ENCODE measurements at places on chromosomes 7 and 10.
A peak's percentile ranks its signal among the peaks of the same experiment; 100 is the strongest.

DNA sequence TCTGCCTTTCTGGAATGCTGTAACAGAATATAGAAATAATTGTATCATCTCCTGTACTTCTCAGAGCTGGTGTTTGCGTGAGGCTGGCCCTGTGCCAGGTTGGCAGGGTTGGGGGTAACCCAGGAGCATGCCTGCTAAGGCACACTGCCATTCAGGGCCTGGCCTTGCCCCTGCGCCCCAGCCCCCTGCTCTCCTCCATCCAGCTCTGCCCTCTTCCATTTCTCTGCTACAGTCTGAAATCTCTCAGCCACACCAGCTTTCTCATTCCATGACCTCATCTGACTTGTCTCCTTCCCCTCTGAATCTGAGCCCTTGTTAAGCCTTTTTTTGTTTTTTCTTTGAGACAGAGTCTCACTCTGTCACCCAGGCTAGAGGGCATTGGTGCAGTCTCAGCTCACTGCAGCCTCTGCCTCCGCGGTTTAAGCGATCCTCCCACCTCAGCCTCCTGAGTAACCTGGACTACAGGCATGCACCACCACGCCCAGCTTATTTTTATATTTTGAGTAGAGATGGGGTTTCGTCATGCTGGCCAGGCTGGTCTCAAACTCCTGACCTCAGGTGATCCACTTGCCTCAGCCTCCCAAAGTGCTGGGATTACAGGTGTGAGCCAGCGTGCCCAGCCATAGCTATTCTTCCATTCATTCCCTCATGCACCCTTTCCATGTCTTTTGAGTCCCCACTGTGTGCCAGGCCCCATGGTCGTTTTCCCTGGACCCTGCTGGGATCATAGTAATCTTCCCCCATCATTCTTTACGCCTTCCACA lies 206.8 kb downstream of the CUX1 start:
- no peak for DNase-seq
- no peak overlapping the region for H3K4me3 ChIP-seq
- H3K36me3 ChIP-seq: no peaks in the 10 kb centered on the region
- H3K27me3 ChIP-seq: no peaks in the 10 kb centered on the region

GRCh38 chr7:17013204-17013603 lies 131.4 kb upstream of the AGR3 start:
- peaks cover 1% of the 10 kb centered on the region for H3K27me3 ChIP-seq
- no peak overlapping the region for H3K4me3 ChIP-seq
- H3K27ac ChIP-seq: no peak overlapping the region
- no peak for DNase-seq
- peaks cover 41% of the 10 kb centered on the region for H3K4me1 ChIP-seq

- no peak overlapping the region for H3K4me3 ChIP-seq
- H3K36me3 ChIP-seq: no peaks in the 10 kb centered on the region
- H3K4me1 ChIP-seq: no peaks in the 10 kb centered on the region
- H3K27me3 ChIP-seq: peaks cover 4% of the 10 kb centered on the region
These were observed 4.8 kb downstream of the OR2A14 start for GRCh38 chr7:144127714-144128334.

DNA sequence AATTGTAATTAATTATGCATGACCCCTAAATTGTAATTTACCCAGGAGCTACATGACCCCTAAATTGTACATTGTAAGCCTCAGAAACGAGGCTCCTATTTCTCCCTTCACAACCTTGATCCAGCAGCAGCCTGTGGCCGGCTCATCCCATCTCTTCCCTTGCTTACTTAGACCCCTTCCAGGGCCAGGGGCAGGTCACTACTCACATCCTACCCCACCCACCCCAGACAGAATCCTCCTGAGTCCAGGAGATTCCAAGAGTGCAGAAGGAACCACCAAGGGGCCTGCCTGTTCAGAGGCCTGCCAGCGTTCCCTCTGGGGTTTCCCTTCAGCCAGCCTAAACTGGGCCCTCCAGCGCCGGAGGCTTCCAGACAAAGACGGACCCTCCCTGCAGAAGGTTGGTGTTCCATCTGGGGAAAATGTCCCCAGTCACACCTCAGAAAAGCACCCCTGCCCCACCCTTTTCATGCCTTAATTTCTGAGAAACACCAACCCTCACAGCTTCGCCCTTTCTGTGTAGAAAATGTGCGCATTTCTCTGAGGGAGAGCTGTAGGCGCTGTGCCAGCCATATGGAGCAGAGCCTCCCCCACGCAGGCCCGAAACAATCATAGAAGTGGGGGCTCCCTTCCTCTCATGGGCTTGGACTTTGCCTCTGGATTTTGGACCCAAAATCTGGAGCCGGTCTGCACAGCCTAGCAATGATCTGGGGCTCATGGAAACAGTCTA lies 19.2 kb downstream of the LEP start:
- H3K4me1 ChIP-seq: no peaks in the 10 kb centered on the region
- H3K36me3 ChIP-seq: no peaks in the 10 kb centered on the region
- no peak overlapping the region for H3K27ac ChIP-seq
- H3K4me3 ChIP-seq: no peak overlapping the region

DNA sequence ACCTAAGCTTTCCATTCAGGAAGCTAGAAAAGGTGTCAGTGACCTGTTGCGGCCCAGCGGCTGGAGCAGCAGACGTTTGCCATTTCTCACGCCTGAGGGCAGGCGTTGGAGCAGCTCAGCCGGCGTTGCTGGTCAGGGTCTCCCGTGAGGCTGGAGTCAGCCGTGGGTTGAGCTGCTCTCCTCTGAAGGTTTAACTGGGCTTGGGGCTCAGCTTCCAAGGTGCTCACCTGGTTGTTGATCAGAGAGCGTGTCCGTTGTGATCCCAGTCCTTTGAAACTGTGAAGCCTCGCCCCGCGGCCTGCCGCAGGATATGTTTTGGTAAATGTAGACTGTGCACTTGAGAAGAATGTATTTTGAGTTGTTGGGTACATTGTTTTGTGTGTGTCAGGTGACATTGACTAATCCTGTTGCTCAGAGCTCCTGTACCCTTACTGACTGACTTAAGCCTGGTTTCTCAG lies 20.6 kb upstream of the PWWP2B start:
- DNase-seq: no peak
- H3K27ac ChIP-seq: no peak overlapping the region
- H3K4me1 ChIP-seq: peaks cover 4% of the 10 kb centered on the region
- no peak overlapping the region for H3K4me3 ChIP-seq
- no peaks in the 10 kb centered on the region for H3K36me3 ChIP-seq
- peaks cover 1% of the 10 kb centered on the region for H3K27me3 ChIP-seq

GRCh38 chr10:44931621-44932516 lies 20.7 kb downstream of the TMEM72 start:
- H3K36me3 ChIP-seq: no peaks in the 10 kb centered on the region
- H3K27ac ChIP-seq: no peak overlapping the region
- peaks cover 6% of the 10 kb centered on the region for H3K4me1 ChIP-seq
- no peak overlapping the region for H3K4me3 ChIP-seq
- DNase-seq: no peak

- peaks cover 13% of the 10 kb centered on the region for H3K4me1 ChIP-seq
- H3K27me3 ChIP-seq: peaks cover 27% of the 10 kb centered on the region
These were observed 16.0 kb downstream of the TCAF1 start for GRCh38 chr7:143885951-143886350.

GRCh38 chr7:47539398-47540052 lies 42.4 kb downstream of the TNS3 start:
- DNase-seq: no peak
- no peaks in the 10 kb centered on the region for H3K4me1 ChIP-seq
- H3K4me3 ChIP-seq: no peak overlapping the region
- no peaks in the 10 kb centered on the region for H3K36me3 ChIP-seq

DNA sequence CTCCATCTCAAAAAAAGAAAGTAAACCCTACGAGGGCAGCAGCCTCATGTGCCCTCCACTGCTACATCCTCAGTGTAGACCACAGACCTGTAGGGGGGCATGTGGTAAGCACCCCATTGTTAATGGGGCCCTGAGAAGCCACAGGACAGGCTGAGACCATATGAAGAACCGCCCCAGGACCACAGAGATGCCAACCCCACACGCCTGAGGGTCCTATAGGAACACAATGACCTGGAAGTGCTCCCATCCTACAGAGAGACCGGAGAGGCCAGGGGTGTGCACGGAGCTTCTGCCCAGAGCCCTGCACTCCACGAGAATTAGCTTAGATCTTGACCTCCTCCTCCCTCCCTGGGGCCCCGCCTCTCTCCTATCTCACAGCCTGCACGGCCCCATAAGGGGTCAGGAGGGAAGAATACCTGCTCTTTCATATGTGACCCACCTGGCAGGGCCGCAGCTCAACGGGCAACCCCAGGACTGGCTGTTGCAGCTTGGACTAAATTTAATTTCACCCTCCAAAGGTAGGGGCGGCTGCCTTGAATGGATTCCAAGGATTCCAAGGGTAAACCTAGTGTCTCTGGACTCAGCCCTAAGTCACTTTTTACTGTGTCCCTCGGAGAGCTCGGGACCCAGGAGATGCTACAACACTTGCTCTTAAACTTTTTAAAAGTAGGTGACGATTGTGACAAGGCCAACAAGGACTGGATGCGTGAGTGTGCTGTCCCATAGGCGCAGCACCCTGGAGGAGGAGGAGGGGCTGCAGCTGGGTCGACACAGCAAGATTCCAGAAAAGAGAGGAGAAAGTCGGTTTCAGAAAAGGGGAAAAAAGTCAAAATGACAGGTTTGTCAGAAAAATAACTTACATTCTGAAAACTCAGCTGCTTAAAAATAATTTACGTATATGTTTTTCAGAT lies 24.2 kb downstream of the PRKAG2 start:
- H3K4me1 ChIP-seq: peaks cover 14% of the 10 kb centered on the region
- H3K36me3 ChIP-seq: no peaks in the 10 kb centered on the region
- no peaks in the 10 kb centered on the region for H3K27me3 ChIP-seq
- no peak overlapping the region for H3K27ac ChIP-seq
- no peak overlapping the region for H3K4me3 ChIP-seq

- H3K36me3 ChIP-seq: no peaks in the 10 kb centered on the region
- H3K4me3 ChIP-seq: no peak overlapping the region
- H3K27ac ChIP-seq: no peak overlapping the region
- H3K4me1 ChIP-seq: no peaks in the 10 kb centered on the region
These were observed 105.6 kb downstream of the LHPP start for GRCh38 chr10:124566981-124567835.

- H3K4me1 ChIP-seq: no peaks in the 10 kb centered on the region
- H3K27me3 ChIP-seq: peaks cover 10% of the 10 kb centered on the region
- no peak overlapping the region for H3K27ac ChIP-seq
- DNase-seq: no peak
These were observed 188.7 kb upstream of the PPP1R3A start for GRCh38 chr7:114107522-114107921.

- H3K4me1 ChIP-seq: peaks cover 52% of the 10 kb centered on the region
- DNase-seq: peak; percentile 61
- H3K27ac ChIP-seq: no peak overlapping the region
- peaks cover 2% of the 10 kb centered on the region for H3K27me3 ChIP-seq
- peaks cover 13% of the 10 kb centered on the region for H3K36me3 ChIP-seq
These were observed 130.0 kb downstream of the FAM53B start for GRCh38 chr10:124614003-124614659.

DNA sequence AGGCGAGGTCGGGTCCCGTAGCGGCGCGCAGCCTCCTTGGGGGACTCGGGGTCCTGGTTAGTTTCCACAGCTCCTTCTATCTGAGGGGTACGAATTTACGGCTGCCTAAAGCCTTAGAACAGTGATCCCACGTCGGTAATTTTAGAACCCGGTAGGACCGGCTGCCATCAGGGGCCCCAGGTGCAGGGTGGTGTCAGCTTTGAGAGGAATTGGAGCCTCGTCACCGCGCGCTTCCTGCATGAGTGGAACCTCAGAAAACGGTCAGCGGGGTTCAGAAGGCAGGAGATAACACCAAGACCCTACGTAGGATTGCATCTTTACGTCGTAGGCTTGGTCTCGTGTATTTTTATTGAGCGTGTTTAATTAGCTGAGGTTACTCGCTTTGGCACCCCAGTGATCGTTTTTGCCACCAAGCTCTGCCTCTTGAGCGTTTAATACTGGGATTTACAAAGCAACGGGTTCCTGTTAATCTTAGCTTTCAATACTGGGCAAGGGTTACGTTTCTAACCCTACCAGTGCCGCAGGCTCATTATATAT lies 443 bp downstream of the RNF32 start:
- peaks cover 18% of the 10 kb centered on the region for H3K36me3 ChIP-seq
- H3K4me1 ChIP-seq: peaks cover 45% of the 10 kb centered on the region
- H3K27ac ChIP-seq: peak overlapping the region; percentile 96
- DNase-seq: peak; percentile 80
- H3K4me3 ChIP-seq: peak overlapping the region; percentile 88
- peaks cover 5% of the 10 kb centered on the region for H3K27me3 ChIP-seq

GRCh38 chr10:3424111-3424851 lies 251.7 kb upstream of the PITRM1 start:
- peaks cover 51% of the 10 kb centered on the region for H3K4me1 ChIP-seq
- H3K27ac ChIP-seq: no peak overlapping the region
- no peak overlapping the region for H3K4me3 ChIP-seq
- peaks cover 19% of the 10 kb centered on the region for H3K27me3 ChIP-seq
- DNase-seq: no peak

DNA sequence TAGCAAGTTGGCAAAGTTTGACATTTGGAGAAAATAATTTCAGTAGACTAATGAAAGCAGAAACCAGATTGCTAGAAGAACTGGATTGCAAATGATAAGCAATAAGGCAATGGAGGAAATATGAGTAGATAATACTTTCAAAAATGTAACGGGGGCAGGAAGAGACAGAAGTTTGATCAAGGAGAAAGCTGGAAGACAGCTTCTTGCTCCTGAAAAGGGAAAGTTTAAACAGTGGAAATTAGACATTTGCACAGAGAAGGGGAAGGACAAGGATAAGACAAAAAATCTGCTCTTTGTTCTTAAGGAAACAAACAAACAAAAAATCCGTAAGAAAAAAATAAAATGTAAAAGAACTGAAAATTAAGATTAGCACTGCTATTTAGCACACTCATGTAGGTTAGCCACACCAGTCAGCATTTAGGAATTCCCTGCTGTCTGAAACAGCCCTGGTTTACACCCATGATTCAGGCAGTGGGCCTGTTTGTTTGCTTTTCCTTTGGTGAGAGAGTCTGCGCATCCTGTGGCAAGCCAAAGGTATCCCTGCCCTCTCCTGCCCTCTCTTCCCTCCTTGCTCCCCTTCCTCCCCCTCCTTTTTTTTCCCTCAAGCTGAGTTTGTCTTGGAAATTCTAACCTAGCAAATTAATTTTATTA lies 104.3 kb upstream of the CAV2 start:
- DNase-seq: no peak
- H3K4me3 ChIP-seq: no peak overlapping the region
- no peaks in the 10 kb centered on the region for H3K4me1 ChIP-seq
- H3K27me3 ChIP-seq: peaks cover 14% of the 10 kb centered on the region
- no peaks in the 10 kb centered on the region for H3K36me3 ChIP-seq

Measured in activated CD4-positive, alpha-beta memory T cell treated with anti-CD3 and anti-CD28 coated beads, Interleukin-2, amount 10 ng/mL, durations not matched to agents 7 days and 5 days (primary cell).